Karpas-422 (cell line): ENCODE measurements at places on chromosomes 2 and 18.
A peak's percentile ranks its signal among the peaks of the same experiment; 100 is the strongest.

- no peak for DNase-seq
Measured at GRCh38 chr18:58823412-58823811, 41.3 kb upstream of the ZNF532 start.

GRCh38 chr2:208039376-208040110, 14.2 kb upstream of the PLEKHM3 start:
- no peak for DNase-seq

GRCh38 chr2:101766871-101767739, 69.6 kb downstream of the MAP4K4 start:
- DNase-seq = no peak

DNA sequence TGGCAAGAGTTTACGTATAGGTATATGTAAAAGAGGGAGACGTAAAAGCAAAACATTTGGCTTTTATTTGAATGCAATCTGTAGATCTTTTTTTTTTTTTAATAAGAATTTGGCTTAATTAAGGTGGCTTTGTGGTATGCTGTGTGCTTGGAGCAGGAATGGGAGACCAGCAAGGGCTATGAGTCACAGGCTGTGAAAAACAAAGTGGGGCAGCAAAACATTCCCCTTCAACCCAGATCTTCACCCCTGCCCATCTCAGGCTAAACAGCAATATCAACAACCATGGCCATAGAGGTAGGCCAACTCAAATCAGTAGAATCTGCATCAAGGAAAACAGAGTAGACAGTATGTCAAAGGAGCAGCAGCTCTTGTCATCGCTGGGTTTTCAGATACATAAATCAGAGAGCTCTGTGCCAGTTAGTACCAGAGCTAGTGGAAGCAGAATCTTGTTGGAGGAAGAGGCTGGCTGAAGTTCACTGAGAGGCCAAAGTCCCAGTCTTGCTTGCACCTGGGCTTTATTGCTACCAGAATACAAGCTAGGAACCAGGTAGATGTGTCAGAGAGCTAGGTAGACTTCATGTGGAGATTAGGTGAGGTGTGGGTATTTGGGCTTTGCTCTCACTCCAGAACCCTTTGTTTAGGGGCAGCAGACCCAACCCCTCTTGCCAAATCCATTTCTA, 191.5 kb upstream of the FANCL start:
- DNase-seq = no peak

- no peak for DNase-seq
Measured at GRCh38 chr2:230347659-230348305, 20.8 kb downstream of the SP140L start.

DNA sequence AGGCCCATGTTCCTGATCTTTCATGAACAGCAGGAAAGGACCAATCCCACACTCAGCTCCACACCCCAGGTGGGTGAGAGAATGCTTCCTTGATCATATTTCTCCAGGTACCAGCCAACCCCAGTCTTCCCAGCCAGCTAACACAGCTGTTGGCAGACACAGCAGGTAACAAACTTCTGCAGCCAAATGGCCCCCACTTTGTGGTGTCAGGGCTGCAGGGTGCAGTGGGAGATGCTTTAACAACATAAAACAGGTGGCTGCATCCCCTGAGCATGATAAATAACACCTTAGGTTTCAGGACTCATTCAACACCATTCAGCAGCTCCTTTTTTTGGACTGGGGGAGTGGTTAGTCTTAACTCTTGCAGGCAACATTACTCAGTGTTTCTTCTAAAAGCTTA, 76.7 kb upstream of the ACAA2 start:
- no peak for DNase-seq

GRCh38 chr2:165633431-165633830, 160.6 kb downstream of the GALNT3 start:
- DNase-seq = no peak

DNA sequence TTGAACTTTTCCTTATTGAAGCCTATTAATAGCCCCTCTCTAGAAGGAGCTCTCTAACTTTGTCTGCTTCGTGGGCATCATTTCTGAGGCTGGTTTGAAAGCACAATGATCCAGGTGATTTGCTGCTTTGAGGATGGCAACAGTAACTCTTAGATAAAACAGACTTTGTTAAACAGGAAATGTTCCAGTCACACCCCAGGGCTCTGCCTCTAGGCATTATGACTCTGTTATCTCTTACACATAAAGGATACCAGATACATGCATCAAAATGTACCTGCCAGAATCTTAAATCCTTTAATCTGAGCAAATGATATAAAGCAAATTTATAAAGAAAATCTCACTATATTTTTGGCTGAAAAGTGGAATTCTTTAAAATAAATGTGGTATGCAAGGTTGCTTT, 52.3 kb downstream of the GAD1 start:
- DNase-seq = no peak

GRCh38 chr2:23211987-23212583, 172.9 kb upstream of the KLHL29 start:
- no peak for DNase-seq

DNA sequence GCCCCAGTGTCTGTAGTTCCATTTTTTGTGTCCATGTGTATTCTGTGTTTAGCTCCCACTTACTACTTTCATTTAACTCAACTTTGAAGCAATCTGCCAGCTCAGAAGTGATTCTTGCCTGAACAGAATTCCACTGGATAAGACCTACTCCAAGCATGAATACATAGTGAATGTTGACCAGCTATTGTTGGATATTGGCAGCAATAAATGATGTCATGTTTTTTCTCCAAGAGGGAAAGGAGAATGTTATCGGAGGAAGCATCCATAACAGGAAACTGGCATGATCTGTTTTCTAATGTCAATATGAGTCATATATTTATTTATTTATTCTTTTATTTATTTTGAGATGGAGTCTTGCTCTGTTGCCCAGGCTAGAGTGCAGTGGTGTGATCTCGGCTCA, 36.8 kb upstream of the TRAPPC8 start:
- no peak for DNase-seq

- DNase-seq = no peak
Measured at GRCh38 chr2:46135228-46135855, 161.9 kb upstream of the EPAS1 start.

DNA sequence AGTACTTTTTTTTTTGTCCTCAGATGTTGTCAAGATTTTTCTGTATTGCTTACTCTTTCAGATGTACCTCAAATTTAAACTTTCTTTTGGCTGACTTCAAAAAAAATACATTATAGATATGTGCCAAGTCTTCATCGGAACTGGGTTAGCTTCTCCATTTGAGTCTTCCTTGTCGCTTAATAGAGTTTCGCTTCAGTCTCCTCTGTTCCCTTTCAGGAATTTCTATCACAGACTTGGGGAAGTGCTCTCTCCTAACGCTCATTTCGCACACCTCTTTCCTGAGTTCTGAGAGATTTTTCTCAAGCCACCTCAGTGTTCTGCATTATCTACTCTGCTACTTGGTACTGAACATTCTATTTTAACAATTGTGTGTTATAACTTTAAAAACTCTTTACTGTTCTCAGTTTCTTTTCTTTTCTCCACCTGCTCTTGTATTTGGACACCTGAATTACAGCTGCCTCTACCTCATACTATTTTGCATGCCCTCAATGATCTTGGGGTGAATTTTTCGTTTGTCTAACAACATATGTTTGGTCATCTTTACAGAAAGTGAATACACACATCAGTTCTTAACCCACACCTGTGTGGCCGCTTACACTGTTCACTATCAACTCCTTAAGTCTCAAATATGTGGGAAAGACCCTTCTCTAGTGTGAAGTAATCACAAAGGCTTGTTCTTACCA, 16.5 kb downstream of the PTPN2 start:
- no peak for DNase-seq

DNA sequence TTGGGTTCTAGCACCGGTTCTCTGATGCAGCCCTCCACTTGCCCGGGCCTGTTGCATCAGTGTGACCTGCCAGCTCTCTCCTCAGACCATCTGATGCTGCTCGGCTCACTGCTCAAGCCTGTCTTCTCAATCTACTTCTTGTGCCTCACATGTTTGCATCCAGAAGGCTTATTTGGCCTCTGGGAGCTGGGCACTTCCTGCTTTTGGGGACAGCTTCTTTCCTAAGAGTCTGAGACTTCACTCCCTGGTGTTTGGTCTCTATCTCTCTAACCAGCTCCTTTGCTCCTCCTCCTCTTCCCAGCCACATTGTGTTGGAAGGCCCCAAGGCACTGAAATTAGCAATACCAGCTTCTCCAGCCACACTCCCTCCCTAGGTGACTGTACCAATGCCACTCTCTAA, 212.8 kb downstream of the CDCA7 start:
- DNase-seq = no peak

GRCh38 chr2:166180951-166181812, 53.4 kb upstream of the SCN1A start:
- DNase-seq = peak; percentile 80

DNA sequence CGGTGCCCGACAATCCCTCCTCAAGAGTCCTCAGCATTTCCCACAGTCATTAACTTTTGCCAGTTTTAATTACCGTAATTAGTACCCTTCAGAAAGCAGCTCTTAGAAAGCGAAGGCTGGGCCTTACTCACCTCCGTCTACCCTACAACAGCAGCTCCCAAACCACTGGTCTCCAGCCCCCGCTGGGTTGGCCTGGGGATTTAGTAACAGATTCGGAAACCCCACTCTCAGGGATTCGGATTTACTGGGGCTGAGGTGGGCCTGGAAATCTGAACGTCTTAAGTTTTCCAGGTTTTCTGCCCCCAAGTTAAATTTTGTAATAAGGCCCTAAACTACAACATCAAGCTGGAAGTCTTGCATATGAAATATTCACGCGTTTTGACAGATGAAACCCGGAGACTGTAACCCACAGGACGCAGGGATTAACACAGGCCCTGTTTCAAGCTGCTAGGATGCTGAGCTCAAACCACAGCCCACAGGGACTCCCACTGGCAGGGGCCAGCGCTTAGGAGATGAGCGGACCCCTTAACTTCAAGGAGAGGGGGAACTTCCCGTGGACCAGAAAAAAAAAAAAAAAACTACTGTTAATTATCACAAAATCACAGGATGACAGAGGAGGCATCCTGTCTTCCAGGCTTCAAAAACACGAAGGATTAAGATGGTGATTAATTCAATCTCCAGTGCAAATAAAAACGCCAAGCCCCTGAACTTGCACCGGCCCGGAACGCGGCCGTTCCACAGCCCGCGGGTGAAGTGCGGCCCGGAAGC, 985 bp downstream of the ILKAP start:
- peak; percentile 65 for DNase-seq

- no peak for DNase-seq
Measured at GRCh38 chr18:26719896-26720295, 145.6 kb downstream of the AQP4 start.

DNA sequence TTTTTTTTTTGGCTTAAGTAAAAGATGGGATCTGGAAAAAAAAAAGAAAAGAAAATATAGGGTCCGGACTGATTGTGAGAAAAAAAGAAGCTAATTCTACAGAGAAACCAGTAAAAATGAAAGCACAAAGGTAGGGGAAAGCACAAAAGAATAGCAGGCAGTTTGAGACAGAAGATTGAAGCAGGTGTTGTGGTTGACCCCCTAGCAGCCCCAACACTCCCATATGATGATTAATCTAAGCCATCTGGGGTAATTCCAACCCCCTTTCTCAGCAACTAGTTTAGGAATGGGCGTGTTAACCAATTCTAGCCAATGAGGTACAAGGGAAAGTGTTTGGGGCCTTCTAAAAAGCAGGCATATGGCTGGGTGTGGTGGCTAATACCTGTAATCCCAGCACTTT, 77.0 kb downstream of the MBD2 start:
- DNase-seq = no peak

DNA sequence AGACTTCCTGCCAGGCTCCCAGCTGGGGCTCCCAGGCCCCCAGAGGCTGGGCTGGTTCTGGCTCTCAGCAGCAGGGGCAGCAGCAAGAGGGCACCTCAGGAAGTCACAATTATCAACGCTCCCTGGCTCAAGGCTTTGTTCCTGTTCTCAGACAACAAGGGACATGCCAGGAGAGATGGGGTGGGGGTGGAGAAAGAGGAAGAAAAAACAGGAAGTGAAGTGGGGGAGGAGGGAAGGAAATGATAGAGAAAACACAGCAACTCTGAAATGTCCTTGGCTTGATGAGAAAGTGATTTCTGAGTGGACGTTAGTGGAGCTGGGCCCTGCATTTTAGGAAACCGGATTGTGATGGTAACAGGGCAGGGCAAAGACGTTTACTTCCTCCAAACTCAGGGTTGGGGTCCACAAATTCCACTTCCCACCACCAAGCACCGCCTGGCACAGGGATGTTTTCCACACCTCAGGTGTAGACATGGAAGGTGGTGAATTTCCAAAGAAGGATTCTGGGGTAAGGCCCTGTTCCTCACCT, 40.4 kb downstream of the CYRIA start:
- peak; percentile 81 for DNase-seq

GRCh38 chr2:234459401-234460009, 37.4 kb downstream of the ARL4C start:
- no peak for DNase-seq

DNA sequence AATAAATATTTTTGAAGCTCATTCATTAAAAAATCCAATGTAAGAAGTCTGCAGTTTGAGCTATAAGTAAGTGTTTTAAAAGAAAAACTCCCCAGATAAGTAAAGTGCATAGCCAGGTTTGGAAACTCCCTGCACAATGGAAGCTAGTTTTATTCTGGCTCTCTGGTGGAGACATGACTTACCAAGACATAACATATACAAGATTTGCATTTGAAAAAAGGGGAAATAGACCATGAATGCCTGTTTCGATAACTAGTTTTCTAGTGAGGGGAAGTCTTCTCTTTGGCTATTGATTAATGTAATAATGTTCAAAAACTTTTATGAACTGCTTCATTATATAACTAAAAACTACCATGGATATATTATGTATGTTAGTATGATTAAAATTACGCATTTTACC, 435.2 kb downstream of the ARHGAP15 start:
- no peak for DNase-seq

DNA sequence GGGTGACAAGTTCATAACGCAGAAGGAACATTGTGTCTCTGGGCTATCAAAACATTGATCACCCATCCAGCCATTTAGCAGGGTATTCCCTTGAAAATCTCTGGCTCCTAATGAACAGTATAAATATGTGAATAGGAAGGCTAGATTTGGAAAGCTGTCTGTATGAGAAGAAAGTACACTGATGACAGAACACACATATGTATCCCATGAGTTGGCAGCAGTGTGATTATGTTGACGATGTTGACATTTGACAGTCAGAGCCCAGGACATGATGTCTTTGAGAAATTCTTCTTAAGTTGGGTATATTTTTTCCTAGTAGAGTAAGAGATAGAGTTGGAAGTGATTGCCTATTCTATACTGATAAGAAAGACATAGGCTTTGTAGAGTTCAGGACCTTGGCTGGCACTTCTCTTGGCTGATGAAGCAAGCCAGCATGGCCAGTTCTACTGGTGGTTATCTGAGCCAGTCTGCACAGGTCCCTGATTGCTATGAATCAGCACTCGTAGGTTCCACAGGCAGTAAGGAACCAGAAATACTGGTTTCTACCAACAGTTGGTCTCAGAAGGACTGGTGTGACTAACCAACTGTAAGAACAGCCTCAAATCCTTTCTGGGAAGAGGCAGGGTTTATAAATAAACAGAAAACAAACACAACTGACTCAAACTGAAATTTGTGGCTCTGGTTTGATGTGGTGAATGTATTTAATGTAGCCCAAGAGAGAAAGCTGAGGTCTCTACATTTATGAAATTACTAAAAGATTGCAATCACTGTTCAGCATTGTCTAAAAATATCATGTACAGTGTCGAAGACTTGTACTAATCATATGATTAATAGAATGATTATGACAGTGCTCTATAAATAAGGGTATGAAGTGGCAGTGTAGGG, 43.9 kb upstream of the RAPH1 start:
- no peak for DNase-seq

- no peak for DNase-seq
Measured at GRCh38 chr2:145503511-145503910, 983.6 kb upstream of the ZEB2 start.
